ENCODE measurements at places on chromosomes 6 and 20.

DNA sequence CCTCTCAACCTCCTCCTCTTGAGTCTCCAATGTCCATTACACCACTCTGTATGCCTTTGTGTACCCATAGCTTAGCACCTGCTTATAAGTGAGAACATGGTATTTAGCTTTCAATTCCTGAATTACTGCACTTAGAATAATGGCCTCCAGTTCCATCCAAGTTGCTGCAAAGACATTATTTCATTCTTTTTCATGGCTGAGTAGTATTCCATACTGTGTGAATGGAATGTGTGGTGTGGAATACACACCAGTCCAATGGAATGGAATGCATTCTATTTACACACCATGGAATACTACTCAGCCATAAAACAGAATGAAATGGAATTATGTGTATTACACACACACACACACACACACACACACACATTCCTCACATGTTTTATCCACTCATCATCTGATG lies 116.1 kb downstream of the BACH2 start:
- no peak for DNase-seq

DNA sequence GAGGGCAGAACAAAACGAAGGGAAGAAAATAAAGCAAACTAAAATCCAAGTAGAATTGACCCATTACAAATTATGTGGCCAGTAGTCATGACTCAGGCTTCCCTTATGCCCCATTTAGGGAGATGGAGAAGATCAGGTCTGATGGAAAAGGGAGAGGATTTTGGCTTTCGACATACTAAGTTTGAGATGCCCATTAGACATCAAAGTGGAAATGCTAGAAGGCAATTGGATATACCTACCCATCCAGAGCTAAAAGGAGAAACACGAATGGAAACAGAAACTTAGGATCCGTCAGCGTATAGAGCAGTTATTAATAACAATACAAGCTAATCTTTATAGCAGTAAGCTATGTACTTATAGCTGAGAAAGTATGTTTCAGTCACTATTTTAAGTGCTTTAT lies 4.8 kb downstream of the TRPC4AP start:
- no peak for DNase-seq

DNA sequence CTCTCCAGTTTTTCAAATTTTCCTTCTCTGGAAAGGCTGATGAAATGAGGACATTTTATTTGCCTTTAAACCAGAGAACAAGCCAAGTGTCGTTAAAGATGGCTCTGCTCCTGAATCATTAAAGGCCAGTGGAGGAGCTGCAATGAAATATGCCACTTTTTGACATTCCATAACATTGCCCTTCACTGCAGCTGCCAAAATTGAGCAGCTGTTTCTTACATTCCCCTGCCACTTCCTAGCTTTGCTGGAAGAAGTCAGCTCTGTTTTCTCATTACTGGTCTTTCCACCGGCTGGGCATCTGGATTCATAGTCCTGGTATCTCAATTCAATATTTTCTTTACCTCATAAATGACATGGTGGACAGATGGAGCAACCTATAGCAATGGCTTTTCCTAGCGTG lies 45.5 kb upstream of the NRN1 start:
- no peak for DNase-seq

DNA sequence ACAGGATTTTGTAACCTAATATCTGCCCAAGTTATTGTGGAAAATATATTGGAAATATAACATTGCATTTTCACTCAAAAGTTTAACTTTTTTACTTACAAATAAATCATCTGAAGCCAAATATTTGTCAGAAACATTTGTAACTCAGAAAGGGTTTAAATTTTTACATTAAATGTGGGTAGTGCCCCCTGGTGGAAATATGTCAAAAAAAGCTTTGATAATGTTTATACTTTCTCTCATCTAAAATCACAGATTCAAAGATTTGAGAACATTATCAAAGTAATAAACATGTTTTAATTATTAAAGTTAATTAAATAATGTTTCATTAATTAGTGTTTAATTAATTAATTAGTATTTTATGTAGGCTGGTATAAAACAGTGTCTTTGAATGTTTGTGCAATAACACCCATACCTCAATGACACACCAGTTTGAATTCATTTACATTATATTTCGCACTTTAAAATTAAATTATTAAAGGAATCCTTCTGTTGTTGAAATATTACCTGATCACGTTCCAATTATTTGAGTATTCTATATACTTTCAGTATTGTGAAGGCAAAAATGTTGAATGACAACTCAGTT lies 320.1 kb upstream of the FKBP1C start:
- peak; percentile 25 for DNase-seq

GRCh38 chr6:63410435-63411426 lies 90.9 kb upstream of the LGSN start:
- no peak for DNase-seq

GRCh38 chr6:161227004-161227960 lies 46.6 kb downstream of the AGPAT4 start:
- DNase-seq, result no peak

DNA sequence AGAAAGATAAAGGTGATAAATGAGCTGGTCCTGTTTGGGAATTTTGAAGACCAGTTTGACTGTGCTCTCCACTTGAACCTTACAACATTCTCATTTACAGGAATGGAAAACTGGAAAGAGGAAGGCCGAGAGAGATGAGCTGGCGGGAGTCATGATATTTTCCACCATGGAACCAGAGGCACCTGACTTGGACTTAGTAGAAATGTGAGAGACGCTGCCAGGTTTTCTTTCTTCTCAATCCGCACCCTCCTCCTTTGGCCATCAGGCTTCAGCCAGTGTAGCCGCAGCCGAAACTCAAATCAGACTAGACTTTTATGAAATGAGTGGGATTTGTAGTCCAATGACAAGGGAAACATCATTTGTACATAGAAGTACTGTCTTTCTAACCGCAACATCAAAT lies 54.7 kb upstream of the SYNJ2 start:
- no peak for DNase-seq

- DNase-seq, result peak; percentile 79
Measured at GRCh38 chr6:118980063-118980462, 45.1 kb upstream of the MCM9 start.

- DNase-seq, result no peak
Measured at GRCh38 chr6:29709188-29709587, 14.0 kb upstream of the HLA-F start.

DNA sequence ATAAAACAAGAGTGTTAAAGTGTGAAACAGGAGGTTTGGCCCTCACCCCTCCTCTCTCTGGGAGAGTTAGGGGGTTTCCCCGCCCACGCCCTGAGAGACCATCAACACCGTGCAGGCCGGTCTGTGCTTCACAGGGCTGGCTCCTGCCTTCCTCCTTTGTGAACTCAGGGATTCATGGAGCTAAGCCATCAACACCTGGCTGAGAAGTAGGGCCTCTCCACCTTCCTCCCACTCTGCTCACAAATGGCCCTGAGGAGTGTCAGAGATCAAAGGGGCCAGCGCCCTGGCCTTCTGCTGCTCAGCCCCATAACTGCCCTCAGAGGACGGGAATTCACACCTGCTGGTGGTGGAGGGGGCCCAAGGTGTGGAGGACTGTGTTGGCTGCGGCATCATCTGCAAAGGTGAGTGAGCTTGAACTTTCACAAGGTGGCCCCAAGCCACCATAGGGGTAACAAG lies 88.6 kb downstream of the PSMB1 start:
- no peak for DNase-seq

DNA sequence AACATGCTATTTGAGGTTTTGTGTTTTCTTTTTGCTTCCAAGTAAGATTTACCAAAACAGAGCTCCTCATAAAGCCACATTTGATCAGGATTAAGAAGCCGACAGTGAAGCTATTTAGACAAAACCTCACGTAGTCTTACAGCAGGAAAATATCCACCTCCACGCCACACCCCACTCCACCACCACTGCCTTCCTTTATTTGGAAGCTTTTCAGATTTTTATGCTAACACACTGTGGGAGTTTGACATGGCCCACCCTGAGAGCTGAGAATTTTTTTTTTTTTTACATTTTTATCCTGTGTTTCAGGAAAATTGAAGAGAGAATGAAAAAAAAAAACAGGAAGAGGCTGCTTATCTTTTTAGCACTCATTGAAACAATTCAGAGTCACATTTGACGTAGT lies 104.8 kb upstream of the MC3R start:
- DNase-seq, result no peak

DNA sequence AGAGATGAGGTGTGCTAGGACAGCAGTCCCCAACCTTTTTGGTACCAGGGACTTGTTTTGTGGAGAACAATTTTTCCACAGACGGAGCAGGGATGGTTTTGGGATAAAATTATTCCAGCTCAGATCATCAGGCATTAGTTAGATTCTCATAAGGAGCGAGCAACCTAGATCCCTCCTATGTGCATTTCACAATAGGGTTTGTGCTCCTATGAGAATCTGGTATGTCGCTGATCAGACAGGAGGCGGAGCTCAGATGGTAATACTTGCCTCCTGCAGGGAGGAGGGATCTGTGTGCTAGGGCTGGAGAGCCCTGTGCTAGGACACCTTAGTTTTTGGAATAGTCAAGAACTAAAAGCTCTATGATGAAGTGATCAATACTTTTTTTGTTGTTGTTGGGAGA lies 2.5 kb downstream of the SMIM13 start:
- DNase-seq, result peak; percentile 81

DNA sequence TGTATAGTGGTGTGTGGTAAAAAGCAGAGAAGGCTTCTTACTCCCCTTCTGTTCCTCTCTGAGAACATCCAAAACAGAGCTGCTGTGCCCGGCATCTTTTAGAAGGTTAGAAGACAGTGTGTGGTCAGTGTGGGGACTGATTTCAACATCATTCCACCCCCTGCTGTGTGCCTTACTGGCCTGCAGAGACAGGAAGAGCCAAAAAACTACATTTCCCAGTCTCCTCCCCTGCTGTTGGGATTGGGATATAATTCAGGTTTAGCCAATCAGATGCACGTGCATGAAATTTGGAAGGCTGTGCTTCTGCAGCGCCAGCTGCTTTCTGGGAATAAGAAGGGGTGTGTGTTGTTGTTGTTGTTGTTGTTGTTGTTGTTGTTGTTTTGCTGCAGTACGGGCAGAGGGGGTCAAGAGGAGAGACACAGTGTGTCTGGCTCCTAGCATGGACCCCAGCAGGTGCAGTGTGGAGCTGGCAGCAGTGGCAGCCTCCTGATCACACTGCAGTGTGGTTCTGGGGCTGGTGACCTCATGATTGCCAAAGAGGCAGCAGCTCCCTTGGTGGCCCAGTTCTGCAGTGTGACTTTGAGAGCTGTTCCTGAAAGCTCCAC lies 74.7 kb downstream of the MRPL14 start:
- peak; percentile 96 for DNase-seq

DNA sequence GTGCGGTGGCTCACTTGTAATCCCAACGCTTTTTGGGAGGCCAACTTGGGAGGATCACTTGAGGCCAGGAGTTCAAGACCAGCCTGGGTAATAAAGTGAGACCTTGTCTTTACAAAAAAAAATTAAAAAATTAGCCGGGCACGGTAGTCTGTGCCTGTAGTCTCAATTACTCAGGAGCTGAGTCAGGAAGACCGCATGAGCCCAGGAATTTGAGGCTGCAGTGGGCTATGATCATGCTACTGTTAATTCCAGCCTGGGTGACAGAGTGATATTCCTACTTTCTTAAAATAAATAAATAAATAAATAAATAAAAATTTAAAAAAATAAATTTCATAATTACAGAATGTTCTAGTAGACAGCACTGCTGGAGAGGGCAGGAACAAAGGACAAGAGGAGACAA lies 62.4 kb downstream of the DST start:
- no peak for DNase-seq

DNA sequence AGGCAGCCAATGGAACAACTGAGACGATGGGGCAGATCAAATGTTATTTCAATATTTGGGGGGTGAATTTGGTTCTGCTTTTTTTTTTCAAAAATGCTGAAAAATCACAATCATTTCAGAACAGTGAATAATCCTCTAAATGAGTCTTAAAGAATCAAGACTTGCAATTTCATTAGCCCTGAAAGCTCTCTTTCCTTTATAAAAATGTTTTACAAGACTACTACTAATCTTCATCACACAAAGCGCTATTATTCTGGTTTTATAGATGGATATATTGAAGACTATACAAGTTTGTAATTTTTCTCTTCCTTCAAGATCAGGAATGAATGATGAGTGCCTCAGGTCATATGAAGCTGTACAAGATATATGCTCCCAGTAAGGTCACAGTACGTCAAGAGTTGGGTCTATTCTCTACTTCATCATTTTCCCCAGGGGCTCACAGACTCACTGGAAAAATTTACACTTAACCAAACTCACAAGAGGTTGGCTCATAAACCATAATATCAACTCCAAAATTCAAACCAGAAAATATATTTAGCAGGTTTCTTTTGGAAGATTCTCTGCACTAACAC lies 19.5 kb downstream of the RNF24 start:
- DNase-seq, result no peak

GRCh38 chr6:122783401-122783800 lies 3.9 kb downstream of the FABP7 start:
- no peak for DNase-seq

DNA sequence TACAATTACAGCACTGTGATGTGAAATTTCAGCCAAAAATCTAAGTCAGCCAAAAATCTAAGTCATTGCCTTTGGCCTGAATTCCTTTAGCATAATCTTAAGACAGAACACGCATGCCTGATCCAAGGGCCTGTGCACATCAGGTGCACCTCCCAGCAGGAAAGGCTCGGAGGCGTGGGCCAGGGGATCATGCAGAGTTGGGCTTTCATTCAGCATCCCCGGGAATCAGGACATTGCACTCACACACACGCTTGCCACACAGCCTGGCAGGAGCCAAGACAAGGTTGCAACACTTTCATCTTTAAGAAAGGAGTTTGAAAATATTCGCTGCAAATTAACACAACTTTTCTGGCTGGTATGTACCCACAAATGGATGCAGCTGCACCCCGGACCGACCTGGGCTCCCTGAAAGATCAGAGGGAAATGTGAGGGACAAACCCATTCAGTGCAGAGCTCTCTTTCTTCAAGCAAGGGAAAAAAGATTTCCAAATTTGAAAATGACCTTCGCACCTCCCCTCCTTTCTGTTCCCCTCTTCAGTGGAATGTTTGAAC lies 48.8 kb downstream of the ERMARD start:
- no peak for DNase-seq

GRCh38 chr6:167501831-167502385 lies 177.0 kb downstream of the TTLL2 start:
- DNase-seq, result peak; percentile 15

GRCh38 chr6:166498661-166499349 lies 87.7 kb downstream of the RAMACL start:
- DNase-seq, result no peak

DNA sequence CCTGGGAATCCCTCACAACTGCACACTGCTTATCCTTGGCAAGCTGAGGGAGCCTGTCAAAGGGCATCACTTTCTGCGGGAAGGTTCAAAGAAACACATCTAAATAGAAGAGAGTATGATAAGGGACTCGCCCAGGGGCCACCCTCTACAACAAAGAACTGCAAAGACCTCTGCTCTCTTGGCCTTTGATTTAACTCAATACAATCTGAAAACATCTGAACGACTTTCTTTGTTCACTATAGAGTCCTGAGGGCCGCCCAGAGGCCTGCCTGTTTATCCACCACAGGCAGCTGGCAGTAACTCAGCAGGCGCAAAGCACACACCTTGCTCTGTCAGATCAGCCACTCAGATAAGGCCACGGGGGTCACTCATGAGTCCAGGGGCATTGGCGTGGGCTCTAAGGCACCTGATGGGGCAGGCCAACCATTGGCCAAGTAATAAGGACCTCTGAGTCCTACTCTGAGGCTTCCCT lies 139.3 kb downstream of the UNC5CL start:
- no peak for DNase-seq

GRCh38 chr6:125913145-125913544 lies 43.4 kb upstream of the HINT3 start:
- no peak for DNase-seq

GRCh38 chr6:132780770-132781371 lies 17.6 kb downstream of the SLC18B1 start:
- DNase-seq, result peak; percentile 28

All from NB4 (cell line).